Sciatic nerve (tissue), 2 donors: ENCODE measurements at places on chromosomes 3 and 15.

DNA sequence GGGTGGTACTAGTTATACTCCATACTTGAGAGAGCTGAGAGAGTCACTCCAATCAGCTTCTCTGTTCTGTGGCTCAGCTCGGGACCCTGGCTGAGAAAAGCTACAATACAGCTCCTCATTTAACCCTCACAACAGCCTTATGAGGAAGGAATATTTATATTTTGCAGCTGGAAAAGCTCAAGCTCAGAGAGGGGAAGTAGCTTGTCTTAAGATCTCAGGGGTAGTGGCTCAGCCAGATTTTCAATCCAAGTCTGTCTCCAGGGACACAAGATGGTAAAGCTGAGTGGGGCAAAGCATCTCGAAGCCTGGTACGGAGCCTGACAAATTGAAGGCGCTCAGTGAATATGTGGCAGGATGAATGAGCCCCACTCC lies 14.8 kb downstream of the SCAMP2 start:
- no peak for DNase-seq

- no peak for DNase-seq
Observed at GRCh38 chr3:38532529-38532928, 36.4 kb downstream of the EXOG start.

- no peak for DNase-seq
Observed at GRCh38 chr3:42224178-42224577, 41.8 kb downstream of the CCK start.

GRCh38 chr3:186871403-186871924 lies 29.0 kb downstream of the ADIPOQ start:
- DNase-seq = no peak

DNA sequence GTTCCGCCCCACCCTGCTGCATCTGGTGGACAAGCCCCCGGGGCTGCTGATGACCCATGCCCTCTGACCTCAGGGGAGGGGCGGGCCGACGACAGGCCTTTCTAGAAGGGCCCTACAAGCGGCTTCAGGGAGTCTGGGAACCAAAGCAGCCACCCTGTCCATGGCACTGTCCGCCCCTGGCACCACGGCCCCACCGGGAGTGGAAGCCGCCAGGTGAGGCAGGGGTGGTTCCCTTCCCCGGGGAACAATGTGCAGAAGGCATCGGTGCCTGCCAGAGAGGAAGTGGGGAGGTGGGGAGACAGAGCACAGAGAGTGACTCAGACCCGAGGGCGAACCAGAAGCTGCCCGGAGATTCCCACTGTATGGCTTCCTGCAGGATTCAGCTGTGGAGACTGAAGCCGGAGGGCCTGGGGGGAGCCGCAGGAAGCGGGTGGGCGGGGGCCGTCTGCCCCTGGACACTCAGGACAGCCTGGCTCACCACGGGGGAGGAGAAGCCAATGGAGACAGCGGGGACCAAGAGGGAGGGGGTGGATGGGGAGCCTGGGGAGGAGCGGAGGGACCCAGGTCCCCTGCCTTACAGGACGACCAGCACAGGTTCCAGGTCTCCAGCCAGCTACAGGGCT lies 134.0 kb downstream of the TPRA1 start:
- peak; percentile 63 for DNase-seq
